ENCODE measurements at places on chromosomes 2 and 18.

GRCh38 chr2:187051350-187051749, 202.4 kb upstream of the ZSWIM2 start:
- no peak for DNase-seq

GRCh38 chr2:213451542-213452239, 167.4 kb downstream of the SPAG16 start:
- DNase-seq, result no peak

DNA sequence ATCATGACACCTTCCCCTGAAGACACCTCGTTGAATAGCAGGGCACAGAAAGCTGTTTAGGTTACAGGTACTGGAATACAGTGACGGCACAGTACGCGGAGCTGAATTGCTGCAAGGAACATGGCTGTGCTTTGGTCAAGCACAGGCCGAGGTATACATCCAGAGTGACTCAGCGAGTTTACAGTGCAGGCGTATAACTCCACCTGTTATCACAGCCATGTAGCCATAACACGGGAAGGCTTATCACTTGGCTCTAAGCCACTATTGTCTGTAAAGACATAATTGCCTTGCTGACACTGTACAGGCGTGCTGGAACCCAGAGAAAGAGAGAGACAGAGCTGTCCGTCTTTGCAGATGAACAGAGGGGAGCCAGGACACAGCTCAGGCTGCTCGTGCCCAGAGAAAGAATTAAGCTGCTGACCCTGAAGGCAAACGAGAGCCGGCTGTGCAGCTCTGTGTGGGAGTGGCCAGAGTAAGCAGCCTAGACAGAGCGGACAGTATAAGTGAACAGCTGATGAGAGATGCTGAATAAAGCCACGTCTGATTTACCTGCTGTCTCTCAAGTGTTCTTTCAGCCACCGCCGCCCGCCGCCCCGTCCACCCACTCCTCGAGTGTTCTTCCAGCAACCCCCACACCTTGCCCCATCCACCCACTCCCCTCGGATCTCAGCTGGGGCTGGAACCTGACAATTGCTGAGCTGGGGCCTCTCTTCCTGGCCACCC, 87.3 kb upstream of the PPP1CB start:
- no peak for DNase-seq

GRCh38 chr18:46563317-46563716, 93.7 kb downstream of the LOXHD1 start:
- no peak for DNase-seq

DNA sequence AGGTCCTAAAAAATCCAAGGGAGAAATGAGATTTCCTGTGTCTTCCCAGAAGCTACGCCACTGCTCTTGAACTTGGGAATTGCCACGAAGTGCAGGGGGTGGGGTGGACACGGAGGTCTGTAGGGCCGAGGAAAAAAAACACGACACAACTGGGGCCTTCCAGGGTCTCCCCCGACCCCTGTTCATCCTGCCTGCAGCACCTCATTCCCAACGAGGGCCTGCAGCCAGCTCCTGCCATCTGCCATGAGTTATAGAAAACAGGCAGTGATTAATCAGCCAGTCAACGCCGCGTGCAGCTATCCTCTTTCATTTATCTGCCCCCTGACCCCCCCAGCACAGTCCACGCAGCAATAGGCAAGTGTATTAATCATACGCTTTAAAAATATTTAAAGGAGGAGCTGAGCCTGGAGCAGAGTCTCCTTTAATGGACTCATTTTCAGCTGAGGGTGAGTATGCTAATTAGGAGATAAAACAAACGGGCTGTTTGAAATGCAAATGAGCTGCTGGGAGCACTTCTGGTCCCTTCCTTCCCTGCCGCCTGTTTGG, 209.9 kb downstream of the TFCP2L1 start:
- DNase-seq, result no peak

DNA sequence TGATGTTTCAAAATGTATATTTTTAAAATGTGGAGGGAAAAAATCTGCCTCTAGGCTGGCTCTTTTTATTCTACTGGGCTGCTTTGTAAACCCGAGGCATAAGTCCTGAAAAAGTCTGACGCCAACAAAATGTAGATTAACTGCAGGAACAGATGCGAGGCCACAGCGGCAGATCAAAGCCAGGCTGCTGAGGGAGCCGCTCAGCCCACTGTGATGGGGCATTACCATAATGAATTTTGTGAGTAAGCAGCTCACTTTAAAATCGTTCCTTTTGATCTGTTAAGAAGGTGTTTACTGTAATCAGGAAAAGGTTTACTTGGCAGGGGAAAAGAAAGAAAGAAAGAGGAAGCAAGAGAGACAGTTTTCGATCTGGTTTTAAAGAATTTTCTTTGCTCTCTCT, 269.0 kb downstream of the ICOS start:
- no peak for DNase-seq

DNA sequence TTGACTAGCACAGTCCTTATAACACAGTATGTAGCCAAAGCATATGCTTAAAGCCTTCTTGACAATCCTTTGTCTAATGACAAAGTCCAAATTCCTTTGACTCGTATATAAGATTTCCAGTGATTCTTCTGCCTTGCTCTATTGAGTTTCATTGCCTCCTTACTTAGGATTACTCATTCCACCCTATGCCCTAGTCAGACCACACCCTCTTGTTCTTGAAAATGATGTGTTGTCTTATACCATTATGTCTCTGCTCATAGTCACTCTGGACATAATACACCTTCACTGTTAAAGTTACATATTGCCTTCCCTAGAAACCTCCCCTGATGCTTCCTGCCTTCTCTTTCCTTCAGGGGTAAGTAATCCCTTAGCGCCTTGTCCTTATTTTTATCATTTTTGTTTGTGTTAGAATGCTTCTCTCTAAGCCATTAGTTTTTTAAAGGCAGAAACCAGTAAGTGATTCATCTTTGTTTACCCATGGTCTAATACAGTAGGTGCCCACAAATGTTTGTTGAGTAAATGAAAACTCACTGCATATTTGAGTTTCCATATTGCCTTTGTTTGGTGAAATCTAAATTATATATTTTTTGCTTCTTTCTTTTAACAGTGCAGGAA, 19.3 kb downstream of the GPD2 start:
- no peak for DNase-seq

DNA sequence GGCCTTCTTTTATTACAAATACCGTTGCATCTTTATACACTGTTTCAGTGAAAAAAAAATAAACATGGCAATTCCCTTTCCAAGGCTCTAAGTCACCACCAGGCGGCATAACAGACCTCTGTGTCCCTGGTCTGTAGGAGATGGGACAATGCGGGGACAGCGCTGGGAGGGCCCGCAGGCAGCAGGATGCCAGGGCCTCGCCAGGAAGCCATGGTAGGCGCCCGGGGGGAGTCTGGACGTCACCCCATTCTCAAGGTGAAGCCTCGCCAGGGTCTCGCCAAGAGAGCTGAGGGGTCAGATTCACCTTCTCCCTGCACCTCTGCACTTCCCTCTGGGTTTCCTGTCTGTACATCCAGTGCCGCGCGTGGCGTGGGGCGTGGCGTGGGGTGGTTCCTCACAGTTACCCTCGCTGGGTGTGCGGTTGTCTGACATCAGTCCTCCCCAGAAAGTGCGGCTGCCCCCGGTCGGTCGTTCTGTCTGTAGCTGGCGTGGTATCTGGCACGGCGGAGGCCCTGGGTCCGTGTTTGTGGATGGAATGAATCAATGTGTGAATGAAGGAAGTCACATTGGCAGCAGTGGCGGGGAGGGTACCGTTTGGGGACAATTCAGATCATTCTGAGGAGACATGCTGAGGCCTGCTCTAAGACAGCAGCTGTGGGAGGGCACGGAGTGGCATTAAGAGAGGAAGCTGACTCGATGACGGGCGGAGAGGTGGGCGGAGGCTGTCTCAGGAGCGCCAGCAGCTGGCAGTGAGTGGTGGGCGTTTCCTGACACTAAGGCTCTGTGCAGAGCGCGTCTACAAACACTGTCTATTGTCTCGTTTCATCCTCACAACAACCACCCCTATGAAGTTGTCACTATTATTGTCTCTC, 46.0 kb downstream of the LRRFIP1 start:
- peak; percentile 76 for DNase-seq

DNA sequence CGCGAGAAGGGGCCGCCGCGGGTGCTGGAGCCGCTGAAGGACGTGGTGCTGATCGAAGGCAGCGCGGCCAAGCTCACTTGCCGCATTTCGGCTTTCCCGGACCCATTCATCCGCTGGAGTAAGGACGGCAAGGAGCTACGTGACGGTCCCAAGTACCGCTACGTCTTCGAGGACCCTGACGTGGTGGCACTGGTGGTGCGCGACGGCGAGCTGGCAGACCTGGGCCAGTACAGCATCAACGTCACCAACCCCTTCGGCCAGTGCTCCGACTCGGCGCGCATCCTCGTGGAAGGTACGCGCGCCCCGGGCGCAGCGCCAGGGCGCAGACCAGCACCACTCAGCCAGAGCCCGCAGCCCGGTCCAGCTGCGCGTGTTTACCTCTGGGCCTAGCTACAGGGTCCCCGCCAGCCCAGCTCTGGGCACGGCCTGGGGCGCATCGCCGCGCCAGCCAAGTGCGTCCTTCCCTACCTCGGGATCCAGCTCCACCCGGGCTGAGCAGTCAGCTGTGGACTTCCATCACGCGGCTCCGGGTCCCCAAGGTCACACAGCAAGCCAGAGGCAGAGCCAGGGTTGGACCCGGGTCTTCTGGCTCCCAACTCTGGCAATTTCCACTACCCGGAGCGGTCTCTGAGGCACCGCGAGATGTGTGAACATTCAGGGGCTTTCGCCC, 1.7 kb upstream of the GMPPA start:
- DNase-seq, result no peak

GRCh38 chr18:23260926-23261590, 125.8 kb downstream of the CABLES1 start:
- no peak for DNase-seq

DNA sequence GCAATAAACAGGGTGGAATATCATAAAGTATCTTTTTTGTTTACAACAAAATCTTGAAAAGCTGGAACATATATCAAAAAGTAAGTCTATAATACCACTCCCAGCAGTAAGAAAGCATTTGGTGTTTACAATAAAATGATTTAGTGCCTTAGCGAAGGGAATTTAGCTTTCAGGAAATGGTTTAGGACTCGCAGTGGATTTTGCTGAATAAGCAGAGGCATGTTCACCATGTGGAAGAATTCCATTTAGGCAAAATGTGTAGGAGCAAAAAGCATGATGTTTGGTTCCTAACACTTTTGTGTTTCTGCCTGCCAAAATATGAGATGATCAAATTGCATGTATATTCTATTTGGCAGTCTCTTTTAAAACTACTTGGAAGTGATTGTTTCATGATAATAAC, 163.6 kb downstream of the AGPS start:
- DNase-seq, result no peak

- no peak for DNase-seq
Measured at GRCh38 chr2:37168217-37168981, 11.6 kb upstream of the EIF2AK2 start.

DNA sequence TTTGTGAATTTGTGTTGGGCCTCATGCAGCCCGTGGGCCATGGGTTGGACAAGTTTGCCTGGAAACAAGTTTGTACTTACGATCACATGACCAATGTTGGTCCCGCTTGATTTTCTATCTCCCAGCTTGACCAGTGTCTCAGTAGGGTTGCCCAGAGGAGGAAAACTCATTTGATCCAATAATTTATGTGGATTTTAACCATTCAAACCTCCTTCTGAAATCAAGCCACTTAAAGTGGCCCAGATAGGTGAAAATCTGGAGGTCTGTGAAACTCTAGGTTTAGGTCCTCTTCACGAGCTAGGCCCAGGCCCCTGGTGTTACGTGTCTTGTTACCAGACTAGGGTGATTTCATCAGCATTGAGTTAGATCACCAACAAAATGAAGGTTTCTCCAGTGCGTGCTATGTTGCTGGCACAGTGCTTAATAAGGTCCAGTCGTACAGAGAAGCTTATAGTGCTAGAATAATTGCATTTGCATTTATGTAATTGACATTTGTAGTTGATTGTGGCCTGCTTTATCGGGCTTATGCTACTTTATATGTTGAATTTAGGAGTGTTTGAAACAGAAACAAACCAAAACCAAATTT, 4.4 kb downstream of the ACTR2 start:
- no peak for DNase-seq

- no peak for DNase-seq
Measured at GRCh38 chr2:44118257-44118656, 50.4 kb upstream of the PPM1B start.

- no peak for DNase-seq
Measured at GRCh38 chr2:55283083-55283482, 14.1 kb upstream of the MTIF2 start.

GRCh38 chr2:26179446-26179913, 6.6 kb downstream of the GAREM2 start:
- DNase-seq, result no peak

Measured in stimulated activated CD4-positive, alpha-beta T cell treated with anti-CD3 and anti-CD28 coated beads, Interleukin-1b, Interleukin-23, amount 100 ng/mL, for 1 hour (primary cell).